ENCODE measurements at places on chromosomes 1 and 21.

- no peak for DNase-seq
Observed at GRCh38 chr1:221188458-221188857, 309.2 kb downstream of the HLX start.

DNA sequence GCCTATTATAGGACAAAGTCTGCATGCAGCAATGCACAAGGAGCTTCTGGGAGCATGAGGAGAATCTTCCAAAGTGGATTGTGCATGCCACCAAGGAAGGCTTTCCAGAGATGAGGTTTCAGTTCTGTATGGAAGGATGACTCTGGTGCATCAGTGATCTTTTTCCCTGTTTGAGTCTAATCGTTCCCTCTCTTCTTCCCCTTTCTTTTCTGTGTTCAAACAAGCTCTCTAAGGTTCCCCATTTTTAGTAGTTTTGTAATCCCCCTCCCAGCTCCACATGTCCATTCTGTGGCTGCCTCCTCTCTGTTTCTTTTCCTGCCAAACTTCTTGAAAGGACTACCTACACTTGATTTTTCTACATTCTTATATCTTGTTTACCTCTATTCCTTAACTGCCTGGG lies 43.3 kb upstream of the USP25 start:
- DNase-seq, result no peak

GRCh38 chr1:229430761-229431283 lies 3.1 kb downstream of the ACTA1 start:
- DNase-seq, result peak; percentile 35

- no peak for DNase-seq
Observed at GRCh38 chr1:248834343-248834940, 3.6 kb upstream of the ZNF672 start.

DNA sequence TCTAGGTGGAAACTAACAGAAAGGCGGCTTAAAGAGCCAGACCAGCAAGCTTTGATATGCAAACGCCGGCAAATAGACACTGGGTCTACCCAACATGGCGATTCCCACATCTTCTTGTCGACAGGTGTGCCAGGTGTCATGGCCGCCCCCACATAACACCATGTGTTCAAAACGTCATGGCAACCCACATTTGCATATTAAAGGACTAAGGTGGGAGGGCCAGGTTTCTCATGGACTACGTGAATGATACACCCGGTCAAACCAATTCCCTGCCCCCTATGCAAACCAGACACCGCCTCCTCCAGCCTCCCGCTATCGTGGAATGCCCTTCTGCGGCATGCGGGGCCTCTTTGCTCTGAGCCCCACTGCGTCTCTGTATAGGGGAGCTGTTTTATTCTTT lies 41.3 kb downstream of the ICOSLG start:
- no peak for DNase-seq

Data from activated CD4-positive, alpha-beta T cell treated with anti-CD3 and anti-CD28 coated beads, Interleukin-2, amount 50 U/mL, for 1 hour (primary cell).